ENCODE measurements at places on chromosomes 5 and 9. TPM values are rescaled to one million over a fixed set of nuclear protein-coding genes. Genes with fewer than 3 reads are reported as not detected.

DNA sequence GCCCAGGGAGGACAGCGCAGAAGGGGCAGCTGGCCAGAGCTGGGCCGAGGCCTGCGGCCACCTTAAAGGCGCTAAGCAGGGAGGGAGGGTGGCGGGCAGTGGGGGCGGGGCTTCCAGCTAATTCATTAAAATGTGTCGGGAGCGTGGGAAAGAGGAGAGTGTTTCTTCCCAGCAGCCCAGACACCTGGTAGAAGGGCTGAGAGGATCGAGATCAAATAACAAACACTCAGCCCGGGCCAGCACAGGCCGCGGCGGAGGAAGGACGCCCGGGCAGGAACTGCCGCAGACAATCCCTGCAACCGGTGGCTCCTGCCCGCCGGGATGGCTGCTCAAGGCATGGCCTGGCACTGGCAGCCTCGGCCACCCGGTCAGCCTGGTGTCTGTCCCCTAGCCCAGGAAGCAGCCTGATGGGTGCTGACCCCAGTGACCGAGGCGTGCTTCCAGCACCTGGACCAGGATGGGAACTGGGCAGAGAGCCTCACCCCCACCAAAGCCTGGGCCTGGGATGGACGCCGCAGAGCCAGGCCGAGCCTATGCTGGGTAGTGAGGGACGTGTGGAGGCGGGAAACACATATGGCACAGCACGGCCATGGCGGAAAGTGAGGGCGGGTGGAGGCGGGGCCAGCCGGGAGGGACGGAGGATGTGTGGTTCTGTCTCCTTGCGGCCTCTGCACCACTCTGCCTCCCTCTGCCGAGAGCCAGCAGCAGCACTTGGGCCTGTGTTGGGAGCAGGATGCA, 3.2 kb upstream of the NRARP start:
- peak; percentile 17 for DNase-seq

- peak; percentile 44 for DNase-seq
Measured at GRCh38 chr5:124162767-124163532, 583.5 kb downstream of the ZNF608 start.

DNA sequence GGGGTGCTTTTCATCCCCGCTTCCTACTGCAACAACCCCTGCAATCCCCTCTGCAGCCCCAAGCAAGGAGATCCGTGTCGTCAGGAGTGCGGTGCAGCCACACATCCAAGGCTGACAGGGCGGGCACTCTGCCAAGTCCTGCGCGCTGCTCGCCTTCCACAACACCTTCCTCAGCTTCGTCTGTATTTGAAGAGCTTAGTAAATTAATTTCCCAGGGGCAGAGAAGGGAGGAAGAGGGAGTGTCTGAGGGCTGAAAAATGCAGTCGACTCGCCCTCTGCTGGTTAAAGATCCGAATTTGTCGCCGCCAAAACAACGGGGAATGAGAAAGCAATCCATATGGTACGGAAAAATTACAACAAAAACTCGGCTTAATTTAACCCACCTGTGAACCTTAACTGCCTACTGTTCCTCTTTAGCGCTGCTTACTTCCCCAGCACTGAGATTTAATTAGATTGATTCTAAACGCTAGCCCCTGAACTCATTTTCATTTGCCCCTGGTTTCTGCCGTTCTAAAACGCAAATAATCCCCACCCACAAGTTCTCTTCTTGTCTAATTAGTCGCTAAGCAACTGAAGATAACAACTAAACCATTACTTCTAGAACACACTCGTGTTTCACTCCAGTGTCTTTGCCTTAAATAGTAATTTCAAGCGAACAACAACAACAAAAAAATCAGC, 10.9 kb upstream of the PCDHB1 start:
- peak; percentile 4 for DNase-seq

Gene TRIM36
- total RNA-seq, result 16.9 TPM

Gene PNPLA7
- total RNA-seq, result 1.3 TPM

DNA sequence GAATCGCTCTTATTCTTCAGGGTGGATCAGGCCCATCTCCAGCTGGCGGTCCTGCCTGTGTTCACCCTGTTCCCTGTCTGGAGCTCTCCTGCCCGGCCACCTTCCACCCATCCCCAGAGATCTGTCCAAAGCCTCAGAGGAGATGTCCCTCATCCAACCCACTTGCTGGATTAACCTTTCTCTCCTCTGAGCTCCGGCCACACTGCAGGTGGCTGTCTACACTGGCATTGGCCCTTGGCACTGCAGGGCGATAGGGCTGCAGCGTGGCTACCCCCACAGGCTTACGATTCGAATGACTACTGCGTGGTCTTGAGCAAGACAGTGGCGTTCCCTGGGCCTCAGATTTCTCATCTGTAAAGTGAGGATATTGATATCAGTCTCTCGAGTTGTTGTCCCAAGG, 63.8 kb upstream of the BARHL1 start:
- DNase-seq, result no peak

Gene RNF180
- 5.8 TPM for total RNA-seq

DNA sequence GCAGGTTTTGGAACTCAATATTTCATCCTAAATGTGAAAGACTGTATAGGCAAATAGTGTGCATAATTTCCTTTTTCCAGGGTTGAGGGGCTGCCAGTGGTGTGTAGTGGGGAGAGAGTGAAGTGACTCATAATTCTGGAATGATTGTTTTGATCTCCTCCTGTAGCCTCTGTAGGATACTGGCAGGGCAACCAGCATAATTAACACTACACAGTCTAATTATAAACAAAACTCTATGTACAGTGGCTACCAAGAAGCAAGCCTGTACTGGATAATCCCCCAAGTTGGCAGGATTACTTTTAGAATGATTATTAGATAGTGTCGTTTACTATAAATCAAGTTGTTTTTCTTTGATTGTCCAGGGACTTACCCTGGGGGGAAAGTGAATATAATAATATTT, 32.2 kb downstream of the LNPEP start:
- DNase-seq, result no peak

GRCh38 chr5:126461838-126462237, 38.6 kb downstream of the GRAMD2B start:
- no peak for DNase-seq

- DNase-seq, result no peak
Measured at GRCh38 chr5:6737043-6737941, 24.1 kb downstream of the TENT4A start.

- no peak for DNase-seq
Measured at GRCh38 chr5:16812448-16812847, 123.6 kb downstream of the MYO10 start.
